ENCODE measurements at places on chromosomes 12 and 14.

GRCh38 chr14:61812347-61813095 lies 50.3 kb downstream of the SNAPC1 start:
- no peak for DNase-seq

- no peak for DNase-seq
Measured at GRCh38 chr12:113889076-113889475, 77.0 kb downstream of the RBM19 start.

DNA sequence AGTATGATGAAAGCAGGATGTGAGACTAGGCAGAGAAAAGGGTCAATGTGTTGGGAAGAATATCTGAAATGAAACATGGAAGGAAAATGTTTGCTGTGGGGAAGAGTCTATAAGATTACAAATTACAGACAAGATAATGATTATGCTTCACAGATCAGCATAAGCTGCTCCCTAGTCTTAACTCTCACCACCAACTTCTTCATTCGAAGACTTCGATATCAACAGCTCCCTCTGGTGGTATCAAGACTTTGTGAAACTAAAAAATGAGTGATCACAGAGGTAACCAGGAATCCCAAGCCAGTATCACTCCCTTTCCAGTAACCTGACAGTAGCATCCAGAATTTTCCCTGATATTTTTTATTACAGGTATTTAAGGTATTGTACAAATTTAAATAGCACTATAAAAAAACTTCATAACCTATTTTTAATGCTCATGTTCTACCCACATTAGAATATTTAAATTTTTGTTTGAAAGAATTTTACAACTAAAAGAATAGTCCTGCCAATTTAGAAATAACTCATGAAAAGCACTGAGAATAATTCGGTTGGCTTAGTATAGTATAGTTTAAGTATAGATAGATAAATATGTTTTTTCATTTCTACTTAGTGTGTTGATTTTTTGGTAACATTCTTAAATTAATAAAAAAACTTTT lies 84.4 kb downstream of the C2CD5 start:
- no peak for DNase-seq

GRCh38 chr14:97943619-97944018 lies 1146.4 kb downstream of the VRK1 start:
- no peak for DNase-seq

GRCh38 chr12:43338848-43339526 lies 213.0 kb downstream of the ADAMTS20 start:
- peak; percentile 44 for DNase-seq

DNA sequence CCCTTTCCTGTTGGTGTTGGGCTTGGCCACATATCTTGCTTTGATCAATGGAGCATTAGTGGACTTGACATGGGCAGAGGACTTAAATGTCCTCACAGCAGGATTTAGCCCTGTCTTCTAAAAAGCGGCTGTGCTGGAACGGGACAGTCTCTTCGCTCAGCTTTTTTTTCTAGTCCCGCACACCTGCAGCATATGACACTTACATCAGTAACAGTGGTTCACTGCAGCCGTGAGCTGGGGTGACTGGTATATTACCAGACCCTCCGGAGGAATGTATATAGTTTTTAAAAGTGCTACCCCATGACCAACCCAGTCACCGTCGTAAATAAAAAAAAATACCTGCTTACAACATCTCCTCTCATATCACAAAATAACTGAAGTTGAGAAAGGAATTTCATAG lies 164.5 kb downstream of the CRADD start:
- no peak for DNase-seq

GRCh38 chr12:79707830-79708229 lies 17.1 kb upstream of the PAWR start:
- DNase-seq: no peak

DNA sequence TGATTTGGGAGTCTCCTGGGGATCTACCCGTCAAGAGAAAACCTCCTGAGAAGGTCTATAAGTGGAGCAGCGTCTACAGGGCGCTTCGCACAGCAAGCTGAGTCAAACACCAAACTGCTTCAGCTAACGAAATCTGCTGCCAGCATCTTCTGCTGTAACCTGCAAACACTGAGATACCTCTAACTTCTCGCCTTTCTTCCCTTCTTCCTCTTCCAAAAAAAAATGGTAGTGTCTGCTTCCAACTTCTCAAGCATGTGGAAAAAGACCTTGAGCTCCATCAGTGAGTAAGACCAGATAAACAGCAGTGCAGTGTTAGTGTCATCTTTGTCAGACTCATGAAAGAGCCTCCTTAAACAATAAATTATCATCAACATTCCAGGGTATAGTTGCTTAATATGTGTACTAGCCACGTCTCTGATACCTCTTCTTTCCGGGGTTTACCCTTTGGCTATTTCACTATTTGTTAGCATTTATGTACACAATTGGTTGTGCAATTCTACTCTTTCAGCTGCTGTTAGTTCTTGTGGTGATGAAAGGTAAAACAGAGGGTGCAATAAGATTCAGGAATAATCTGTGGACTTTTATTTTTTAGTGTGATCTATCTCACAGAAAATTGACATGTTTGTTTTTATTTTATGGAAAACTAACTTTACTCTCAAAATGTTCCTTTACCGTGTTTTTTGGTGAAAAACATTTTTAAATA lies 81.6 kb downstream of the LLPH start:
- no peak for DNase-seq

DNA sequence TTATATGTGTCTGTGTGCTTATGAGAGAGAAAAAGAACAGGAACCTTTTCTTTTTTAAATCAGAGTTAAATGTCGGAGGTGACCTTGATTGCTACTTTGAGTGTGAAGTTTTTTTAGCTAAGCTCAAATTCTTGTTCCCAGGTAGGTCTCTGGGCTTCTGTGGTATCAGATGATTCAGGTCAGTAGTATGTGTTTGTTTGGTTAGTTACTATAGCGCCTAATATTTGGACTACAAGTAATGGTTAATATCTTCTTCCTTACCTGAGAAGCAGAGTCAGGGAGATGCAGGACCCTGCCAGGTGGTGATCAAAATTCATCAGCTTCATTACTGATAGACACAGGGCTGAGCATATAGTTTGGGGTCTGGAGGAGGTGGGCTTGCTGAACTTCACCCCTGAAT lies 30.8 kb downstream of the ADCK1 start:
- DNase-seq: no peak

GRCh38 chr14:95519699-95520098 lies 3.2 kb upstream of the SYNE3 start:
- peak; percentile 80 for DNase-seq

GRCh38 chr12:91778938-91779400 lies 366.7 kb downstream of the BTG1 start:
- DNase-seq: peak; percentile 83

- DNase-seq: no peak
Measured at GRCh38 chr14:32307881-32308582, 21.1 kb upstream of the AKAP6 start.

DNA sequence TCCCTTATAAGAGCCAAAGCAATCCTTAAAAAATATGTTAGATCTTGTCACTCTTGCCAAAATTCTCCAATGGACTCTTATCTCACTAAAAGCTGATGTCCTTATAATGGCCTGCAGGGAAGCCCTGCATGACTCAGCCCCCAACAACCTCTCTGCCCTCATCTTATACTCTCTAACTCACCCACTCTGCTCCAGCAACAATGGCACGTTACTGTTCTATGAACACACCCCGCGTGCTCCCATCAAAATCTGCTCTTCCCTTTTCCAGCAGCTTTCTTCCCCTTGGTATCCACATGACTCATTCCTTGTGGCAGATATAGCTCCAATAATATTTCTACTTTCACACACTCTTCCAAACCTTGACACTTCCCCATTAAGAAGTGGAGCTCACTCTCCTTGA lies 108.1 kb downstream of the DENND5B start:
- DNase-seq: no peak

- DNase-seq: no peak
Measured at GRCh38 chr12:24499151-24500146, 449.5 kb downstream of the BCAT1 start.

DNA sequence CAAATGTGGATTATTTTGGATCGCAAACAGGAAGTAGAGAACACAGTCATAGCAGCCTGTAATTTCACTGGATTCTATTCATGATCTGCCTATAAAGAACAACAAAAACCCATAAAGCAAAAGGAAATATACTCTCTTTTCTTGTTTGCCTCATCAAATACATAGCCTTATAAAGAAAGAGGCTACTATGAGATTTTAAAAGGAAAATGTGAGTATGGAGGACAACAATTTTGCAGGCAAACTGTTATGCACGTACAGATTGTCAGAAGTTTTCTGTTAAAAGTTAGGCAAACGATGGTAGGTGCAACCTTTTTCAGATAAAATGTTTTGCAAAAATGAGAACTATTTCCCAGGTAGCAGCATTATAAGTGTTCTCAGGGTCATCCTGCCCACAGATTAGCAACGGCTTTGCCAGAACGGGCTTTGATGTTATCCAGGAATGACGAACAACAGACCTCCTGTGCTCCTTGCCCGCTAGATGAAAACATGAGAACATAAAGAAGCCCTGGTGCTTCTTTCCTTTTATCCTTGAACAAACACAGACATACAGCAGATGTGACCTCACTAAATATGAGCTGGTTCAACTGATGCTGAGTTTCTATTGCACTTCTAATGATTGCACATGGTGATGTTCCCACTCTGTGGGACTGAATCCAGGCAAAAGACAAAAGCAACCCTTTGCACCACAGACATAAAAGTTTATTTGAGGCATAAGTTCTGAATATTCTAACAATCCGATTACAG lies 88.1 kb downstream of the ITPR2 start:
- no peak for DNase-seq

GRCh38 chr14:39229222-39229543 lies 4.5 kb upstream of the MIA2 start:
- no peak for DNase-seq

DNA sequence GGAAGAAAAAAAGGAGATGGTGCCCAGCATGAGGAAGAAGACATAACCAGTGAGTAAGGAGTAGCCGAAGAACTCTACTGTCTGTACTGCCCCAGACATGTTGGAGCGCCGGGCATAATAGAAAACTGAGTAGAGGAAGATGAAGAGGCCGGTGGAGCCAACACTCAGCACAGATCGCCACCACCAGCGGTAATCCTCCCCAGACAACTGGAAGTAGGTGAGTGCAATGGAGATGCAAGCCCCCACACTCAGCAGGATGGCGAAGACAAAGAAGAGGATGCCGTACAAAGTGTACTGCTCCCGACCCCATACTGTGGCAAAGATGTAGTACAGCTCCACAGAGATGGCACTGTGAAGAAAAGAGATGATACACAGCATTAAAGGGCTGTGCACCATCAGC lies 844 bp upstream of the IPO4 start:
- no peak for DNase-seq

- DNase-seq: no peak
Measured at GRCh38 chr12:5966486-5967095, 21.5 kb upstream of the ANO2 start.

DNA sequence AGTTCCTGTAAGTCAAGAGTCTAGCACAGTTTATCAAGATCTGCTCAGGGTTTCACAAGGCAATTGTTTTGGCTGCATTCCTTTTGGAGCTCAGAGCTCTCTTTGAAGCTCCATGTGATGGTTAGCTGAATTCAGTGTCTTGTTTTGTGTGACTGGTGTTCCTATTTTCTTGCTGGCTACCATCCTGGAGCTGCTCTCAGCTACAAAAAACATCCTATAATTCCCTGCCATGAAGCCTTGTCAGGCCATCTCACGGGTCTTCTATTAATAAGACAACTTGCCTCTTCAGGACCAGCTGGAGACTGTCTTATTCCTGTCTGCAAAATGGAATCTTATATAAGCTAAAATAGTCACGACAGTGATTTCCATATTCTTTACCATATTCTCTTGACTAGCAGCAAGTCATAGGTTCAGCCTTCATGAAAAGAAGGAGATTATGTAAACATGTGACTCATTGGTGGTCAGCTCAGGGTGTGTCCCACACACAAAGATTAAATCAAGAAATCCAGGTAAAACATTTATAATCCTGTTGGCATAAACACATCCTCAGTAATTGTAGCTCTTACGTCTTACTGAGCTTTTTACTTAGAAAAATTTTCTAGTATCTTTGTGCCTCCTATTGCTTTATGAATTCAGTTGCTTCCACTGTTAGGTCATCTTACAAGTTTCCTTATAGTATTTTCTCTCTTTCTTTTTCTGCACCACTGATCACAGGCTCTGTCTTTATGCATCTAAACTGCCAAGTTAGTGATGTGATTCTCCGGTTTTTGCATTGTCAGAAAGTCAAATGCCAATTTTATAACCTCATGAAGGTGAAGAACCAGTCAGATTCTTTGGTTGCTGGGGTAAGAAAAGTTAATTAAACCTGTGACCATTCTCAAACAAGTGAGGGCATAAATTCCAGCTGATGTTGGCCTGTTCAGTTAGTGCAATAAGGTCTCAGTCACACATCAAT lies 378.5 kb upstream of the MGAT4C start:
- DNase-seq: no peak

DNA sequence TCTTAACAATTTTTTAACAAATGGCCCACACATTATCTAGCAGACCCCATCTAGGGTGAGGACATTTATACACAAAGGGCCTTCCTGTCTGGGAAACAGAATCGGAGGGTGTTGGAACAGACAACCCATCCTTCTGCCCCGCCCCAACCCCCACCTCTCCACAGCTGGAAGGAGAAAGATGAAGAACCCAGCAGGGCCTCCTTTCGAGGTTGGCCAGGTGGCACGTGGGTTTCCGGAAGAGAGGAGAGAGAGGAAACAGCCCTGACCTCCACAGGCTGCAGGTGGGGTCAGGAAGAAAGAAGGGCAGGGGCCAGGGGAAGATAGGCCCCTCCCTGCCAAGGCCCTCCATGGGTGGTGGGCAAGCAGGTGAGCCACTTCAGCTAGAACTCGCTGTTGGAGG lies 57.2 kb downstream of the LRRC74A start:
- DNase-seq: no peak

- no peak for DNase-seq
Measured at GRCh38 chr12:1949771-1950470, 31.5 kb upstream of the CACNA2D4 start.

DNA sequence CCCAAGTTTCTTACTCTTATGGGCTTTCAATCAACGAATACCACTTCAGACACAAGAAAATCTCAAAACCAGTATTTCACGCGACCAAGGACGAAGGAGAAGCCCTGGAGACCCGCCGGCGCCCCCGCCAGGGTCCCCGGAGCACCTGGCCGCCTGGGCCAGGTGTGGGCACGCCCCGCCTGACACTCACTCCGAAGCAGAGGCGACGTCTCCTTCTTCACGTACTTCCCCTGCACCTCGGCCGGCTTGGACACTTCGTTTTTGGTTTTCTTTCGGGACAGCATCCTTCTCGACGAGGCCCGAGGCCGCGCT lies 466 bp downstream of the SAV1 start:
- DNase-seq: no peak

GRCh38 chr12:98437806-98438595 lies 77.4 kb upstream of the TMPO start:
- no peak for DNase-seq

GRCh38 chr14:100791348-100791735 lies 34.6 kb upstream of the MEG3 start:
- DNase-seq: no peak

DNA sequence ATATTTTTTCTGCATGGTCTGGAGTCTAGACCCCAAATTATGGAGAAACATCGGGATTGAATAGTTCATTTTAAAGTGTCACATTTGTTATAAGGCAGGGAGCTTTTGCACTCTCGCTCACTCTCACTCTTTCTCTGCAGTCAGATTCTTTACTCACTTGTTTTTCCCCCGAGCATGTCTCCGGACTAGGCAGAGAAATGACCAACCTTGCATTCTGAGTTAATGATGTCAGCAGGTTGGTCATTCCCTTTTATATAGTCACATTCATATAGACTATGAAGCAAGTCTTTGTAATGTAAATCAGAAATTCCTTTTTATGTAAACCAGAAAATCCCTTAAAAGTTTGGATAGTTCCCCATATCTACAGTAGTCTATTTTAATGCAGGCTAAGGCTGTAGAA lies 4.1 kb downstream of the C12orf75 start:
- DNase-seq: no peak
